Germinal center (tissue), 1 donor: ENCODE measurements at places on chromosomes 3 and 15.

- DNase-seq = no peak
Measured at GRCh38 chr15:97087006-97087741, 756.7 kb downstream of the NR2F2 start.

DNA sequence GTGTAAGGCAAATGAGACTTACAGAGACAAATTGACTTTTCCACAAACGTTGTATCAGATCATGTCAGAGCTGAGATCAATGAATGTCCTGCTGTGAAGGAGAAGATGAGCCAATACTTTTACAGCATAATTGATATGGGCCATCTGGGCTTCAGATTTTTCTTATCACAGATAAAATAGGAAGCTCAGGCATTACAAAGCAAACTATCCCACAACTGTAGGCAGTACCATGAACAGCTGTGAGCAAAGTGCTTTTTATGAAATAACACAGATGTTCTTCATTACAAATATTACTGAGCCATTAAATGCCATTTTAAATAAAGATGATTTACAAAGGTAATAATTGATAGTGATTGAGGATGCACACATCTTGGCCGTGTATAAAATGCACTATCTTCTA lies 852.3 kb downstream of the OTOL1 start:
- DNase-seq = no peak

GRCh38 chr15:32646291-32646690 lies 4.8 kb downstream of the SCG5 start:
- no peak for DNase-seq

- DNase-seq = no peak
Measured at GRCh38 chr3:136343446-136343845, 93.3 kb downstream of the PCCB start.

- peak; percentile 96 for DNase-seq
Measured at GRCh38 chr15:65530318-65531111, at the start of gene HACD3. Gene HACD3 (plus strand): TSS chr15:65530463. CDS start chr15:65530632, 169 bp downstream.

GRCh38 chr3:176964661-176965060 lies 232.6 kb downstream of the TBL1XR1 start:
- no peak for DNase-seq

- DNase-seq = no peak
Measured at GRCh38 chr3:126422571-126423091, 27.9 kb downstream of the CFAP100 start.

DNA sequence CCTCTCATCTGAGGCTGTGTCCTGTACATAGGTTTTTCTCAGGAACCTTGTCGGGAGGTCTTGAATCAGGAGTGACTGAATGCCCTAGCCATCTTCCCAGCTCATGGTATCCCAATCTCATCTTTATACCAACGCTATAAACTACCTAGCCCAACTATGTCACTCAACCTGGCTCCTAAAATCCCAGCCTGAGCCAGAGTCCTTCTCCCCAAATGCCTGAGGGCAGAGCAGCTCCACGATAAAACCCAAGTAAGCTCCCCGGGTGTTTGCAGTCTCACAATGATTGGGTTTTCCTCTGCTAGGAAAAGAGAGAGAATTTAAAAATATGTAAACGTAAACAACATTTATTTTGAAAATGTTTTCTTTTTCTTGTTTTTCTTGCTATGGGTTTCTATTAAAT lies 14.4 kb downstream of the EIF1B start:
- no peak for DNase-seq

DNA sequence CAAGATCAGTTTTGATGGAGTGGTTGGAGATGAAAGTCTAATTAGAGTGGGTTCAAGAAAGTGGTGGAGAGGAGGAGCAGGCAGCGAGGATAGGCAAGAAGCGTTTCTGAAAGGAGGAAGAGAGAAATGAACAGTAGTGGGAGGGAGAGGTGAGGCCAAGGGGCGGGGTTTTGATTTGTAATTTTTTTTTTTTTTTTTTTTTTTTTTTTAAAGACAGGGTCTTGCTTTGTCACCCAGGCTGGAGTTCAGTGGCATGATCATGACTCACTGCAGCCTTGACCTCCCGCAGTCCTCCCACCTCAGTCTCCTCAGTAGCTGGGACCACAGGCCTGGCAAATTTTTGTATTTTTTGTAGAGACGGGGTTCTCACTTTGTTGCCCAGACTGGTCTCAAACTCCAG lies 36.6 kb downstream of the MRAS start:
- no peak for DNase-seq

DNA sequence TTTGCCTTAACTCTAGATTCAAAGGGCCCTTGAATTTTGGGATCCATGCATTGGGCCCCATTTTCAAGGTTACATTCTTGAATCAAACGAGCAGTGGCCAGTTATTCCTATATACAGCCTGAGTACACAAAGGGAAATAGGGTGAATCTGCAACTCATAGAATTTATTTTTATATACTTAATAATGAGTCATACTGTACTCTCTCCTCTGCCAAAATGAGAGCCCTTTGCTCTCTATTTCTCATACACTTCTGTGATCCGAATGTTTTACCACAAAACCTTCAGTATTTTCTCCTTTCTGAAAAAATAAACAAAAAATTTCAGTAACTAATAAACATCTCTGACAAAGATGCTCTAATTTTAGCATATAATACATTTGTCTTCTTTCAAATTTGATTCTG lies 116.7 kb downstream of the SERPINI1 start:
- DNase-seq = no peak

DNA sequence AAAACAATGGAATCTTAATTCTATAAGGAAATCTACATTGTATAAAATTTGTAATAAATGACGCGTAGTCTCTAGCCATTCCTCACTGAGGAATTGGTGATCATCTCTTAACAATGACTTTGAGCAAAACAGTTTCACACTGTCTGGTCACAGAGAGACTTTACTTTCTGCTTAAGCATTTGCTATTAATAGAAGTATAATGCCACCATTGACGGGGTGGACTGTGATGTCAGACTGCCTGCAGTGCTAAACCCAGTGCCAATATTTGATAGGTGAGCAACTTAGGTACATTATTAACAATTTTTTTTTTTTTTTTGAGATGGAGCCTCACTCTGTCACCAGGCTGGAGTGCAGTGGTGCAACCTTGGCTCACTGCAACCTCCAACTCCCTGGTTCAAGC lies 494.9 kb upstream of the ADAMTS9 start:
- DNase-seq = no peak

GRCh38 chr3:56484525-56485032 lies 16.3 kb upstream of the ERC2 start:
- DNase-seq = no peak
